Smooth muscle cell of the pulmonary artery (primary cell): ENCODE measurements at places on chromosomes 5 and 9. TPM values are rescaled to one million over a fixed set of nuclear protein-coding genes. Genes with fewer than 3 reads are reported as not detected.

The PCDHGB6 gene
- total RNA-seq: 3.9 and 4.8 TPM in 2 replicates

The LRRC19 gene
- total RNA-seq: not detected in 2 replicates

The ACTBL2 gene
- total RNA-seq: 0.03 TPM in 1 of 2 replicates, not detected in the other

The MCTP1 gene
- total RNA-seq: 1.3 and 11.0 TPM in 2 replicates

The CER1 gene
- not detected in 2 replicates for total RNA-seq

The SCAI gene
- total RNA-seq: 6.8 and 10.9 TPM in 2 replicates

The ADAM19 gene
- total RNA-seq: 24.6 and 26.9 TPM in 2 replicates

The CDH9 gene
- total RNA-seq: not detected in 2 replicates

The ACOT12 gene
- 0.07 and 1.1 TPM in 2 replicates for total RNA-seq

The RNF183 gene
- not detected in 2 replicates for total RNA-seq

The CDKN2B gene
- 6.0 and 52.4 TPM in 2 replicates for total RNA-seq

The F12 gene
- total RNA-seq: 0.17 TPM in 1 of 2 replicates, not detected in the other

The IL31RA gene
- 0.13 and 0.76 TPM in 2 replicates for total RNA-seq

The DNAI1 gene
- 0.03 TPM in 1 of 2 replicates, not detected in the other for total RNA-seq

The PCDHA4 gene
- total RNA-seq: 0.59 and 0.69 TPM in 2 replicates

The CD14 gene
- total RNA-seq: 4.8 and 5.2 TPM in 2 replicates

The SCGB3A2 gene
- total RNA-seq: not detected in 2 replicates

The UIMC1 gene
- total RNA-seq: 20.8 and 22.7 TPM in 2 replicates

The MYO10 gene
- total RNA-seq: 58.3 and 127 TPM in 2 replicates

The PCDHB14 gene
- 1.6 and 2.1 TPM in 2 replicates for total RNA-seq

The TMEM232 gene
- total RNA-seq: 0.79 and 3.3 TPM in 2 replicates

The FIBCD1 gene
- total RNA-seq: 7.2 and 10.7 TPM in 2 replicates

The QRFP gene
- total RNA-seq: not detected in 2 replicates

The PDE6A gene
- total RNA-seq: not detected in 2 replicates

The CAVIN4 gene
- total RNA-seq: 1.6 TPM in 2 replicates

The PRDM9 gene
- not detected in 2 replicates for total RNA-seq

The TJP2 gene
- 20.2 and 51.5 TPM in 2 replicates for total RNA-seq

The PDE8B gene
- 0.40 and 0.46 TPM in 2 replicates for total RNA-seq

The MRRF gene
- total RNA-seq: 23.6 and 29.2 TPM in 2 replicates

The RGS7BP gene
- total RNA-seq: 6.1 and 6.2 TPM in 2 replicates

The SLC36A3 gene
- not detected in 2 replicates for total RNA-seq

The VLDLR gene
- 26.5 and 47.7 TPM in 2 replicates for total RNA-seq

The FOXI1 gene
- not detected in 2 replicates for total RNA-seq

The RAD1 gene
- total RNA-seq: 33.6 and 34.7 TPM in 2 replicates

The CAMSAP1 gene
- 18.8 and 28.2 TPM in 2 replicates for total RNA-seq

The OTP gene
- not detected in 2 replicates for total RNA-seq

The FCN2 gene
- not detected in 2 replicates for total RNA-seq

The SMC2 gene
- 14.5 and 20.9 TPM in 2 replicates for total RNA-seq

The SHC3 gene
- total RNA-seq: 12.6 and 57.2 TPM in 2 replicates

The INSL4 gene
- total RNA-seq: not detected in 2 replicates

The SPATA24 gene
- total RNA-seq: 4.8 and 5.7 TPM in 2 replicates

The WDR31 gene
- total RNA-seq: 3.9 and 5.0 TPM in 2 replicates

The ADAMTS2 gene
- 32.5 and 155 TPM in 2 replicates for total RNA-seq

The NPR3 gene
- 37.5 and 43.4 TPM in 2 replicates for total RNA-seq

The CXCL14 gene
- 0.26 TPM in 1 of 2 replicates, not detected in the other for total RNA-seq

The LECT2 gene
- total RNA-seq: not detected in 2 replicates

The RNF180 gene
- 6.0 and 7.6 TPM in 2 replicates for total RNA-seq

The KLF4 gene
- total RNA-seq: 13.3 and 22.5 TPM in 2 replicates

The GCNT4 gene
- total RNA-seq: 1.8 and 5.0 TPM in 2 replicates

The TNFSF8 gene
- not detected in 2 replicates for total RNA-seq

The GFPT2 gene
- total RNA-seq: 12.2 and 23.0 TPM in 2 replicates

The STPG3 gene
- not detected in 2 replicates for total RNA-seq

The HCN1 gene
- total RNA-seq: under 0.01 and 0.03 TPM in 2 replicates

The ADGRD2 gene
- not detected in 2 replicates for total RNA-seq

The TRPM3 gene
- 4.5 and 9.9 TPM in 2 replicates for total RNA-seq

The ACER2 gene
- 4.3 and 7.3 TPM in 2 replicates for total RNA-seq

The FTMT gene
- total RNA-seq: not detected in 2 replicates

The ARHGEF37 gene
- 3.6 and 7.1 TPM in 2 replicates for total RNA-seq

The FOXD4 gene
- 0.13 and 0.17 TPM in 2 replicates for total RNA-seq
